ENCODE measurements at places on chromosomes 2 and 18. TPM values are rescaled to one million over a fixed set of nuclear protein-coding genes. Genes with fewer than 3 reads are reported as not detected.

The PROKR1 gene
- total RNA-seq = not detected

The ANKAR gene
- total RNA-seq = 3.7 TPM

The CD8B gene
- not detected for total RNA-seq

The CARF gene
- 4.4 TPM for total RNA-seq

DNA sequence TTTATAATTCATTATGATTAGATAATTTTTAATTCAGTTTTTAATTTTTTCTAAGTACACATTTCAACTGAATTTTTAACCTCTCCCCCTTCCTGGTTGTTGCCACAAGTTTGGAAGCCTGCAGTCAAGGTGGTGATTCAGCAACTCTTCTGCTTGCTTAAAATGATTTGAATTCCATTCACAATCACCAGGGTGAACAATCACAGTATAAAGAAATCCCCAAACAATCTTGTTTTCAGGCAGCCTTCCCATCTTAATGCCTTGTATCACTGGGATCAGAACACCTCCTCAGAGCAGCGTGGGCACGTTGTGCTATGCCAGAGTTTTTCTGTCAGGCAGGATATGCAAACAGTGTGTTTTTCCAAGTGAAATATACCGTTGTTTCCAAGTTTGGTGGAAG is 46.7 kb upstream of the BARD1 start:
- no peak for DNase-seq
- no peak overlapping the region for H3K4me3 ChIP-seq
- H3K27ac ChIP-seq = no peak overlapping the region
- H3K4me1 ChIP-seq = no peaks in the 10 kb centered on the region
- H3K36me3 ChIP-seq = no peaks in the 10 kb centered on the region
- H3K27me3 ChIP-seq = no peaks in the 10 kb centered on the region

DNA sequence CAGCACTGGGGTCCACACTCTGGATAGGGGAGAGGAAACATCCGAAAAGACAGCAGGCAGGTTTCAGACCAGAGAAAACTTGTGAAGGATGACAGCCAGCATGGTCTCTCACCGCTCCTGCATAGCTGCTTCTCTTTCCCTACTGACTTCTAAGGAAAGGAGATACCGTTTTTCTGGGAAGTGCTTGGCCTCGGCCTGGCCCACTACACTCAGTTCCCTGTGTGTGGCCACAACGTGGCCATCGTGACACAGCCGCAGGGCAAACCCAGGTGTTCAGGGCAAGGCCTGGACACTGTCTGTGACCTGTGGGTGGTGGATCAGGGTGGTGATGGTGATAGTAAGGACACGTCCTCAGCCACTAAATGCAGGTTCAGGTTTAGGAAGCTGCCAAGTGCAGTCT is 34.2 kb upstream of the ACAA2 start:
- H3K27me3 ChIP-seq = no peaks in the 10 kb centered on the region
- peak; percentile 35 for DNase-seq
- no peaks in the 10 kb centered on the region for H3K36me3 ChIP-seq
- H3K4me1 ChIP-seq = no peaks in the 10 kb centered on the region
- H3K27ac ChIP-seq = no peak overlapping the region
